Right ventricle myocardium inferior (tissue), 1 donor: ENCODE measurements at places on chromosomes 6 and 20.

DNA sequence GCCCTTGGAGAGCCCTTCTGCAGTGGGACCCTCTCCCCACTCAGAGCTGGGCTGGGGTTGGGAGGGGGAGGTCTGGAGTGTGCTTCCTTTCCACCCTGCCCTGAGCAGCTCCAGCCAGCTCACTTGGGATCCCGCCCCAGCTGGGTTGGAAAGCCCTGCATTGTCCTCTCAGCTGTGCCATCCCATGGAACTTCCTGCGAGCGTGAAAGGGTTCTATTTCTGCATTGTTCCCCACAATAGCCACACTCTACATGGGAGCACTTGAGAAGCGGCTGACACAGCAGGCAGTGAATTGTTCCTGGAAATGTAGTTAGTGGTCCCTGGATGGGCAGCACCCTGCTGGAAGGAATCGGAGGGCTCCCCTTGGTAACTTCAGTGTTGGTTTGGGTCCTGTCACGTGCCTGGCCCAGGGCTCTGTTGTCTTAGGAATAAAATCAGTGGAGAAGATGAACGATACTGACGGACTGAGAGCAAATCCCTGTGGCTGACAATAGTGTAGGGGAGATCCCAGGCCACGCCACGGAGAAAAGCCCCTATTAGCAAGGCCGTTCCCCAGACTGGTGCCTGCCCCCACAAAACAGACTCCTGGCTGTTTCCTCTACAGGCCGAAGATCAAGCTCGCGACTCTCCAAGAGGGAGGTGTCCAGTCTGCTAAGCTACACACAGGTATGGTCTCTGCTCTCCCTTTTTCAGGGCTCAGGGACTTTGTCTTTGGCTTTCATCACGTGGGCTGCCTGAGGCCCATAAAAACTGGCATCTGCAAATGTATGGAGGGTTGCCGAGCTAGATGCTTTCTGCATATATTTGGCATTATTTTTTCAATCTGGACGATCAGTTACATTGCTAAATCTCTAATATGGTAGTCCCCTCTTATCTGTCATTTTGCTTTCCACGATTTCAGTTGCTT is 18.8 kb downstream of the DNMT3B start:
- no peak for DNase-seq

- no peak for DNase-seq
Measured at GRCh38 chr6:147704691-147705090, 196.2 kb downstream of the SAMD5 start.

- no peak for DNase-seq
Measured at GRCh38 chr6:123780021-123780420, 23.6 kb upstream of the NKAIN2 start.

GRCh38 chr20:62168890-62169435 is 13.9 kb upstream of the MTG2 start:
- peak; percentile 44 for DNase-seq

DNA sequence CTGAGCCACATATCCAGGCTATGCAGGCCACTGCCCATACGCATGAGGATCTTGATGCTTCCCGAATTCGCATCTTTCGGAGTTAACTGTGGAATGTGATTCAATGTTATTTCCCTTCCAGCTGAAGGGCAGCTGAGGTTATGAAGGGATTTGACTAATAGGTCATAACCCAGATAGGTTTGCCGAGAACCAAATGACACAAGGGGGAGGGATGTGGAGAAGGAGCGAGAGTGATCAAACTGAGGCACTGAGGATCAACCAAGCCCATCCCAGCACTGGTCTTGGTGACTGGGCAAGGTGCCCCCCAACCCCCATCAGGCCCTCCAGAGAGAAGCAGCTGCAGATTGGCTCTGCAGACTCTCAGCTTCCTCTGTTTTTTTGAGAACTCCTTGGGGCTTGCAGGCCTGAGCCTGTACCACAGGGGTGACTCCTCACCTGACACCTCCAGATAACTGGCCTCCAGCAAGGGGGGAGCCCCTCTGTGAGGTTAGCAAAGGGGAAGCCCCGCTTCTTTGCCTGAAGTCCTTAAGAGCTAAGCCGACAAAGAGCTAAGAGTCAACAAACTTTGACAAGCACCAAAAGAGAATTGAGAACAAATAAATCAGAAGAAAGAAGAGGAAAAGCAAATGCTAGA is 185.9 kb downstream of the PDE7B start:
- DNase-seq, result no peak

GRCh38 chr20:64057628-64058498 is 5.1 kb upstream of the TCEA2 start:
- DNase-seq, result peak; percentile 90

GRCh38 chr6:123659960-123660748 is 23.4 kb upstream of the TRDN start:
- DNase-seq, result no peak

- DNase-seq, result no peak
Measured at GRCh38 chr6:108738684-108739416, 109.4 kb upstream of the ARMC2 start.

GRCh38 chr20:3768342-3769130 is 983 bp upstream of the ADISSP start:
- DNase-seq, result peak; percentile 89
